ENCODE measurements at places on chromosomes 5 and 9. TPM values are rescaled to one million over a fixed set of nuclear protein-coding genes. Genes with fewer than 3 reads are reported as not detected.

PHF24 gene
- 0.28 TPM for total RNA-seq

PCDHGA8 gene
- total RNA-seq = 1.3 TPM

ERCC8 gene
- total RNA-seq = 18.6 TPM

OTP gene
- not detected for total RNA-seq

CNOT8 gene
- total RNA-seq = 64.6 TPM

GARNL3 gene
- total RNA-seq = 1.3 TPM

GRM6 gene
- total RNA-seq = not detected

FAM78A gene
- 1.2 TPM for total RNA-seq

GARIN3 gene
- not detected for total RNA-seq

ACTBL2 gene
- total RNA-seq = 0.19 TPM

FRMPD1 gene
- total RNA-seq = not detected

IGIP gene
- total RNA-seq = 16.9 TPM

GDF9 gene
- 0.28 TPM for total RNA-seq

BAAT gene
- 0.19 TPM for total RNA-seq

GRXCR2 gene
- total RNA-seq = not detected

TSSK1B gene
- total RNA-seq = under 0.01 TPM

OR13C3 gene
- not detected for total RNA-seq

ARID3C gene
- under 0.01 TPM for total RNA-seq

SLC6A19 gene
- total RNA-seq = not detected

C1QTNF2 gene
- total RNA-seq = 0.28 TPM

DHX29 gene
- 38.5 TPM for total RNA-seq

RNF20 gene
- 31.9 TPM for total RNA-seq

CSF2 gene
- 0.38 TPM for total RNA-seq

BNC2 gene
- total RNA-seq = 18.9 TPM

ADRA1B gene
- total RNA-seq = 0.56 TPM

CRHBP gene
- total RNA-seq = 9.2 TPM

MACIR gene
- 41.0 TPM for total RNA-seq

COL23A1 gene
- total RNA-seq = 0.28 TPM

SH3TC2 gene
- 4.4 TPM for total RNA-seq

CD74 gene
- 0.38 TPM for total RNA-seq

PLPP7 gene
- total RNA-seq = 19.4 TPM

NIPAL4 gene
- total RNA-seq = 0.85 TPM

NUDCD2 gene
- total RNA-seq = 5.1 TPM

UNC13B gene
- 30.3 TPM for total RNA-seq

UHRF2 gene
- 95.0 TPM for total RNA-seq

TSTD2 gene
- 18.6 TPM for total RNA-seq

PKD2L2 gene
- 0.38 TPM for total RNA-seq

LVRN gene
- total RNA-seq = under 0.01 TPM

SH2D3C gene
- 0.19 TPM for total RNA-seq

CREBRF gene
- 24.8 TPM for total RNA-seq

CD72 gene
- 0.19 TPM for total RNA-seq

REEP2 gene
- total RNA-seq = 7.5 TPM

Data from regular cardiac myocyte (primary cell).